GM23248 (cell line): ENCODE measurements at places on chromosomes 11 and 22. TPM values are rescaled to one million over a fixed set of nuclear protein-coding genes. Genes with fewer than 3 reads are reported as not detected.

DNA sequence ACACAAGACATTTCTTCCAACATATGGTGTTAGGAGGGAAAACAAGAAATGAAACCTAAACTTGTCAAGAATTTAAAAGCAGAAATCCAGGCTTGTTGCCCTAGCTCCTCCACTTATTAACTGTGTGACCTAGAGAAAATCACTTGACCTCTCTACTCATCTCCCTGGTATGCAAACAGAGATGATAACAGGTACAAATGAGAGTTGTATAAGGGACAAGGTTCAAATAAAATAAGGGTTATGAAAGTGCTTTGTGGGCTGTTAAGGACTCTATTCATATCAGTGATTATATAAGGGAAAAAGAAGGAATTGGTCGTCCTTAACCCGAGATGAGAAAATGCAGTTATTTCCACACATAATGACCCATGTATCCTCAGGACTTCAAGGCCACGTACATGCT lies 372.7 kb upstream of the TENM4 start:
- no peak for DNase-seq

- DNase-seq = no peak
Measured at GRCh38 chr11:30488304-30488998, 97.7 kb downstream of the MPPED2 start.

DNA sequence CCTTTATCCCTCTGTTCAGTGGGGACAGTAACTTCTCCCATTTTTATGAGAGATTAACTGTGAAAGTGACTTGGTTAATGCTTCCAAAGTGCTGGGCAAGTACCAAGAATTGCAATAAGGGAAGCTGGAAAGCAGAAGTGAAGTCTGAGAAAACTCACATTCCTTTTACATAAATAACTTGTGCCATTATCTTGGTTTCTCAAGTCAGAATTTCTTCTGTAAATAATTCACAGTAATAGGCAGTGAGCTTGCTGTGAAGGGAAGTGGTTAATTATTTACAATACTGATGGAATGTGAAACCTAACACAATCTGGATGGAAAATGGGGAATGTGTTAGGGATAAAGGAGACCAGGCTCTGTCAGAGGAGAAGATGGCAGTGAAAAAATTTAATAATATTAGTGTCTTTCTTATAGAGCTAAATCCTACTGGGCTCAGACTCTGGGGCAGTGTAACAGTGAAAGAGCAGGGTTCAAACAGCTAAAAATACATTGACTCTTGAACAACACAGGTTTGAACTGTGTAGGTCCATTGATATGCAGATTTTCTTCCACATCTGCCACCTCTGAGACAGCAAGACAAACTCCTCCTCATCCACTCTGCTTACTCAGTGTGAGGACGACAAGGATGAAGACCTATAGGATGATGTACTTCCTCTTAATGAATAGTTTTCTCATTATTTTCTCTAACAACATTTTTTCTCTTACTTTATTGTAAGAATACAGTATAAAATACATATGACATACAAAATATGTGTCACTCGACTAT lies 251.5 kb upstream of the ISX start:
- DNase-seq = no peak

- peak; percentile 66 for DNase-seq
Measured at GRCh38 chr11:119782739-119783072, 53.7 kb upstream of the NECTIN1 start.

DNA sequence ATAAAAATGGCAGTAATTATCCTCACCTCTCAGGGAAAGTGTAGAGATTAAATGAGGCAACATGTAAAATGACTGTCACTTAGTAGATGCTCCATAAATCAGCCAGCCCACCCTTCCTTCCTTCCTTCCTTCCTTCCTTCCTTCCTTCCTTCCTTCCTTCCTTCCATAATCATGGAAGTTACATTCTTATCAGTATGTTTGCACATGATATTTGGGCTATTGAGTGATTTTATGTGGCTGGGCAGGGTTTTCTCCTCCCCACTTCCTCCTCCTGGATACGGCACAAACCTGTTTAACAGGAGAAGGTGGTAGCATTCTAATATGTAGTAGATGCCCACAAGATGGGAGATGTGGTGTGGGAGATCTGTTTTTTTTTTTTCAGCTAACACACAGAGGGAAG lies 11.9 kb downstream of the LYVE1 start:
- DNase-seq = no peak

GRCh38 chr11:118530180-118530682 lies 761 bp upstream of the TMEM25 start:
- peak; percentile 46 for DNase-seq

DNA sequence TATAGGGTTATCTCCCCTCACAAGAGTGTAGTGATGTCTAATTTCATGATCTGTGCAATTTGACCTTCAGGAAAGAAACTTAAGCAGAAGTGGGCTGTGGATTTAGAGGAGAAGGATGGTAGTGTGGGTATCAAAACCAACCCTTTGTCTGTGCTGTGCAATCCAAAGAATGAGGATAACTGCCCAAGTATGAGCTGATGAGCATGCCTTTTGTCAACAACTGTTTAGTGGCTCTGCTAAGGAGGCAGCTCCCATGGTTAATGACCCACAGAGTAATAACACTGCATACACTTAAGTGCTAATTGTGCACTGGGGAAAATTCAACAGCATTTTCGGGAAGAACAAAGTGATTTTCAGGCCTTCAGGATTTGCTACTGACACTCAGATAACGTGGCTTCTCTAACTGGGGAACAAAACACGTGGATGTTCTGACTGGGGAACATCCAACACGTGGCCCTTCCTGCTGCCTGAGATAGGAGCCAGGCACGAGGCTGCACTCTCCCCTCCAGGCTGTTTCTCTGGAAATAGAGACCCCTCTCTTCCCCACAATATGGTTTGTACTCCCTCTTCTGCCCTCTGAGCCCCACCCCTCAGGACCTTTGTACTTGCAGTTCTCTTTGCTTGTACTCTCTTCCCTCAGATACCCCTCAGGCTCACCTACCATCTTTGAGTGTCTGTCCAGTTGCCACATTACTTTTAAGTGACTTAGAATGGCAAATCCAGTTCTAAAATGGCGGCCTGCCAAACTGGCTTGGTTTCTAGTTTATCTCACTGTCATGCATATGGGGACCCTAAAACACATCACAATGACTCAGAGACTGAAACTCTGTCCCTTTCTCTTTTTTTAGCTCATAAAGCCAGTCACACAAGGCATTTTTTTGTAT lies 234.9 kb upstream of the POU2AF2 start:
- no peak for DNase-seq

DNA sequence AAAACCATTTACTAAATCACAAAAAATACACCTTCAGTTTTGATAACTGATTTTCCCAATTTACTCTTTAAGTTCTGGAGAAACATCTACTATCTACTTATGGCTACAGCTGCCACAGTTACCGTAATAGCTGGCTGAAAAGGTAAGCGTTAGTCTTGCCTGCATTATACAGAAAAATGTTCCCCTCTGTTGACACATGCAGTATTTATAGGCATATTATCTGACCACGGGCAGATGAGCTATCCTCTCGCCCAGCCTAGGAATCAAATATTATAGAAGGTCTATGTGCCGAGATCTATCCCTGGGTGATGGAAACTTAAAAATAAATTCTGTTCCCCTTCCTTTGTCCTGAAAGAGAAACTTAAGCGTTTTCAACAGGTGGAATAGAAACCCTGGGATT lies 283.8 kb downstream of the CADM1 start:
- no peak for DNase-seq

GRCh38 chr11:99773646-99774045 lies 752.9 kb downstream of the CNTN5 start:
- DNase-seq = no peak

- no peak for DNase-seq
Measured at GRCh38 chr11:116339306-116340098, 433.3 kb downstream of the BUD13 start.

CEP164 gene
- 30.9 and 48.2 TPM in 2 replicates for total RNA-seq
